ENCODE measurements at places on chromosomes 16 and 17.

- DNase-seq: peak; percentile 79
These were observed 53.4 kb downstream of the BRIP1 start for GRCh38 chr17:61809816-61810392.

DNA sequence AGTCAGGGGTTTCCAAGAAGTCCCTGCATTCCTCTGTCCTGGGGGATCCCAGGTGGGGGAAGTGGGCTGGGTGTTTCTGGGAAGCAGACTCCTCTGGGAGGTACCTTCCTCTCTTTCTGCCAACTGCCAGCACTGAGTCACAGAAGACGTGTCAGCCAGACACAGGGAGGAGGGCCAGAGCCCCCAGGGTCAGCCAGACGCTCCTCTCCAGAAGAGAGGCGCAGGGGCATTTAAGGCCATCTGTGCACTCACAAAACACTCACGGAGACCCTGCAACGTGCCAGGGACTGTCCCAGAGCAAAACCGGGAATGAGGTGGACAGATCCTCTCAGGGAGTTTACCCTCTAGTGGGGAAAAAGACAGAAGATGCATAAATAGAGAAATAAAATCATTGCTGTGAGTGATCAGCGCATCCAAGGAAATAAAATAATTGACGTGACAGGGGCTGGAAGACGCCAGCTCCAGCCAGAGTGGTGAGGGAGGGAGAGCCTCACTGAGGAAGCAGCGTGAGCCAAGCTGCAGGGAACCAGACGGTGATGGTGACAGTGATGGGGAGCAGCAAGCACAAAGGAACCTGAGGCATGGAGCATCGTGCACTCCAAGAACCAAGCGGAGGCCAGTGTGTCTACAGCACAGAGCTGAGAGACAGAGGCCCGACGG lies 105.4 kb downstream of the ZNF423 start:
- no peak for DNase-seq

DNA sequence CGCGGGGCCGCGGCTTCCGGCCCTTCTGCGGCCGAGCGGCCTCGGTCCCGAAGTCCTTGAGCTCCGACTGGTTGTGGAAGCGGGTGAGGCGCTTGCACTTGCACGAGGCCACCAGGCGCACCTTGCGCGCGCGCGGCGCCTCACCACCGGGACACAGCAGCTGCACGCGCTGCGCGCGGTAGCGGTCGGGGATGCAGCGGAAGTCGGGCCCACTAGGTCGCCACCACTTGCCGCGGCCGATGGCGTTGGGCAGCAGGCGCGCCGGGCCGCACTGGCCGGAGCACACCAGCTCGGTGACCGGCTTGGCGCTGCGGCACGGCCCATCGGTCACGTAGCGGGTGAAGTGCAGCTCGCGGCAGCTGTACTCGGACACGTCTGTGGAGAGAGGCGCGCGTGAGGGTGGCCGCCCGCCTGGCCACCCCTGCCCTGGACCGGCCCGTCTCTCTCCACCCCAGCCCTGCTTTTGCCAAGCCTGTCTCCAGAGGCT lies 3.2 kb downstream of the SOST start:
- no peak for DNase-seq

DNA sequence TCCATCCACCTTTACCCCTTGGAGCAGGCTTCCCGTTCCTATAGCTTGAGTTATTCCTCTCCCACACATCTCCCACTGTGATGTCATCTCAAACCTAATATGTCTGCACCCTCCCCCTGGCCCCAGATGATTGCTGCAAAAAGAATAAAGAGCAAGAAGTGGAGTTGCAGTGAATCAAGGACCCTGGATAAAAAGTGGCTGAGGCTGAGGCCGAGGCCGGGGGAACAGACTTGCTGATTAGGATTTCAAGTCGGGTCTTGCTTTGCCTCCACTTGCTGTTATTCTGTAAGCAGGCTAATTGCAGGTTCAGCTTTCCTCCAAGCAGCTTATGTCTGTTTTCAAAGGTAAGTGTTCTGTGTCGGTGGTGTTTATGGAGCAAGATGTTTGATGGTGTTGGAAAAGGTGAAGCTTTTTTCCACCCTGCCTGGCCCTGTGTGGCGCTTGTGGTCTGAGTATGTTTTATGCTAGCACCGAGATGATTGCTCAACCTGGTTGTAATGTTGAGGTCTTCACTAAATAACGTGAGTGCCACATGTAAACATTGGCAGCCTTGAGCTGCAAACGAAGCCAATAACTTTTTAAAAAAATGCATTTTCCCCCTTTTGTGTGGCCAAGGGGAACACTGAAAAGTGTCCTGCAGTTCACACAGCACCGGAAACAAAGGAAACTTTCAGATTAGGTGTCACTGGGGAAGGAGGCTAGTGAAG lies 15.4 kb downstream of the HS3ST3B1 start:
- no peak for DNase-seq

- DNase-seq: no peak
These were observed 195.2 kb downstream of the PARN start for GRCh38 chr16:14434860-14435259.

GRCh38 chr17:76529224-76530094 lies 8.1 kb downstream of the CYGB start:
- DNase-seq: peak; percentile 91

DNA sequence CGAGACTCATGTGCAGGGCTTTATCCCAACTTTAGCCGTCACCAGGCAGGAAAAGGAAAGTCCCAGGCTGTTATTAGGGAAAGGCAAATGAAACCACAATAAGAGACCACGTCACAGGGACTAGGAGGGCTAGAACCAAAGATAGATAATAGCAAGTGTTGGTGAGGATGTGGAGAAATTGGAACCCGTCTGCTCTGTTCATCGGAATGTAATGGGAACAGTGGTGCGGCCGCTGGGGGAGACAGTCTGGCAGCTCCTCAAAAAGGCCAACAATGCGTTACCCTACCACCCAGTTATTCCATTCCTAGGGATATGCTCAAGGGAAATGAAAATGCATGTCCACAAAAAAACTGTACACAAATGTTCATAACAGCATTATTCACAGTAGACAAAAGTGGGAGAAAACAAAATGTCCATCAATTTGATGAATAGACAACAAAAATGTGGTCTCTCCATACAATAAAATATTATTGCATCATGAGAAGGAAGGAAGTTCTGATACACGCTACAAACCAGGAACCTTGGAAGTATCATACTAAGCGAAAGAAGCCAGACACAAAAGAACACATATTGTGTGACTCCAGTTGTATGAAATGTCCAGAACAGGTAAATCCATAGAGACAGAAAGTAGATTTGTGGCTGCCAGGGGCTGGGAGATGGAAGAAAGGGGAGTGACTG lies 19.5 kb upstream of the USP10 start:
- no peak for DNase-seq

DNA sequence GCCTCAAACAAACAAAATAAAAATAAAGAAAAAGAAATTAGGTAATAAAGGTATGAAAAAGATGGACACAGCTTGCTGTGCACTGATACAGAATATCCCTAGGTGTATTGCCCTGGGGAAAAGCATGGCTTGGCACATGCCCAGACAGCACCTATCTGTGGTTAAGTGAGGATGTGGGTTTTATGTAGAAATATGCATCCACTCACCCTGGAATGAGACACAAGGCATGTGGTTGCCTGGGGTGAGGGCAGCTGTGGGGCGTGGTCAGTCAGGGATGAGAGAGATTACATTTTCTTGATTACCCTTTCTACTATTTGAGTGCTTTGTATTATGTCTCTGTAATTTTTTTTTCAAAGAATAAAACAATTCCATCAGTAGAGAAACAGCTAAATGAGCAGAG lies 6.9 kb downstream of the PLLP start:
- no peak for DNase-seq

GRCh38 chr16:67514382-67514828 lies 14.2 kb upstream of the RIPOR1 start:
- DNase-seq: peak; percentile 54

DNA sequence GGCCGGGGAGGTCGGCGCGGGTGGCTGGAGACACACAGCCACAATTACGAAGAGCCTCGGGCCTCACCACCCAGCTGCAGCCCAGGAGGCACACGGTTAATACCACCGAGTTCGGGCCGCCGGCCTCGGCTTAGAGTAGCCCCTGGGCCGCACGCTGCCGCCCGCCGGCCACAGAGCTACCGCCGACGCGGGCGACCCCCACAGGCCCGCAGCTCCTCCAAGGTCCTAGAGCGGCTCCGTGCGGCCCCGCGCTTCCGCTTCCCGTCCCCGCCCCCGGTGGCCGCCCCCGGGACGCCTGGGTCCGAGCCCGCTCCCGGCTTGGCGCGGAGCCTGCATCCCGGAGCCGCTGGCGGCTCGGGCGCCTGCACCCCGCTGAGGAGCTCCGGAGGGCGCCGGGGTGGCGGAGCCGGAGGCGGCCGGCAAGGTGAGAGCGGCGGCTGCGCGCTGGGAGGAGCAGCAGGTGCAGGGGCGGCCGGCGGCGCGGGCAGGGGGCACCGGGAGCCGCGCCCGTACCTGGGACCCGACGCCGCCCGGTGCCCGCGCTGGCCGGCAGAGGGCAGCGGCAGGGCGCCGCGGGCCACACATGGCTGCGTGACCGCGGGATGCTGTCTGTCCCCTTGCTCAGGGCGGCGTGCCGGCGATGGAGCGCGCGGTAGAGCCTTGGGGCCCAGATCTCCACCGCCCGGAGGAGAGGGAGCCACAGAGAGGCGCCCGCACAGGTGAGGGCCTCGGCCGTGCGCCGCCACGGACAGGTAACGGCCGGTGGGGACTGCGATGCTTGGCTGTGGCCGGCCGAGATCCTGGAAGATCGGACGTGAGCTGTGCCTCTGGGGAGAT lies at the start of gene ZNF48:
Gene ZNF48, plus strand, starts transcription at position 266 of the 837 bp plus-strand sequence. Its CDS starts 375 bp downstream, at position 641.
- no peak for DNase-seq

DNA sequence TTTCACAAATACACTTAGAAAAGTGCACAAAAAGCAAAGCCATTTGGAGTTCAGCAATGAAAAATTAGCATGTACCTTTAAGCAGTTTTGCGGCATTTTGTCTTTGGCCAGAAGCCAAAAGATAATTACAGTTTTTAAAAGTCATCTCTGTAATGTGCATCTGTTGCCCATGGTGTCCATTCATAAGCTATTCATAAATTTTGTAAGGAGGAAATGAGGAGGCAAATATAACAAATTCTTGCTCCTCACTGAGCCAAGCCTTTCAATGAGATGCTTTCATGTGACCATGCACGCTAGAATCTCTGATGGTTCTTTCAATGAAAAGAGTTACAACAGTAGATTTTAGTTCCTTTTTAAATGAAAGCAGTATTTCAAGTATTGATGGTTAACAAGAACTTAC lies 247.1 kb upstream of the MON1B start:
- no peak for DNase-seq

GRCh38 chr17:33667671-33668070 lies 374.6 kb upstream of the ASIC2 start:
- no peak for DNase-seq

GRCh38 chr16:66516808-66517585 lies 32.9 kb downstream of the TK2 start:
- DNase-seq: peak; percentile 98

DNA sequence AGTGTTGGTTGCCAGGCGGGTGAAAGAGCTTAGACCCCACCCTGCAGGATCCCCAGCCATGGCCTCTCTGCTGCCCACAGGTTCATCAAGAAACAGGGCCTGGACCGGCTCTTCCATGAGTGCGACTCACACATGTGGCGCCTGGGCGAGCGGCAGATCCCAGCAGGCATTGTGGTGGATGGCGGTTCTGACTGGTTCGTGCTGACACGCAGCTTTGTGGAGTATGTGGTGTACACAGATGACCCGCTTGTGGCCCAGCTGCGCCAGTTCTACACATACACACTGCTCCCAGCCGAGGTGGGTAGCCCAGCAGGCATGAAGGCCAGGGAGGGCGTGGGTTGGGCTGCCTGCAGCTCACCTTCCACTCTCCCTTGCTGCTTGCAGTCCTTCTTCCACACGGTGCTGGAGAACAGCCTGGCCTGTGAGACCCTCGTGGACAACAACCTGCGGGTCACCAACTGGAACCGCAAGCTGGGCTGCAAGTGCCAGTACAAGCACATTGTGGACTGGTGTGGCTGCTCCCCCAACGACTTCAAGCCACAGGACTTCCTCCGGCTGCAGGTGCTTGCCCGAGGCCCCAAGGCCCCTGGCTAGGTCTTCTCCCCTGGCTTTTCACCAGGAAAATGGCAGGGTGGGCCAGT lies 9.9 kb downstream of the XYLT2 start:
- no peak for DNase-seq

All from AG09319 (cell line).